ENCODE measurements at places on chromosomes 6 and 20.

- no peak for DNase-seq
Observed at GRCh38 chr6:35051396-35051795, 89.7 kb downstream of the TCP11 start.

DNA sequence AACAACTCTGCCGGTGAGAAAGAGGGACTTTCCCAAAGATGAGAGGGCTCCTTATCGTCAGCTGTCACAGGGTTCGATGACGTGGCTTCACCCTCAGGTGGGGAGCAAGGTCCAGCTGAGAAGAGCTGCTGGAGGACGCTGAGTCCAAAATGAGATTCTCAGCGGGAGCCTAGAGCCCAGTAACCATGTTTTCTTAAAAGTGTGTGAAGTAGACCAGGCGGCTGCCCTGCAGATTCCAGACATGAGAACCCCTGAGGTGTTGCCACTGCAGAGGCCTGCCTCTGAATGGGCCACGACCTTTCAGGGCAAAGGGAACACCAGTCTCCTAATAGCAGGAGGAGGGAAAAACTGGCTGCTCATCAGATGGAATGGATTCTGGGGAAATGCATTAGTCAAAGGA is 375.1 kb downstream of the BTBD9 start:
- DNase-seq = peak; percentile 24

GRCh38 chr6:86973088-86973487 is 35.8 kb downstream of the HTR1E start:
- no peak for DNase-seq

DNA sequence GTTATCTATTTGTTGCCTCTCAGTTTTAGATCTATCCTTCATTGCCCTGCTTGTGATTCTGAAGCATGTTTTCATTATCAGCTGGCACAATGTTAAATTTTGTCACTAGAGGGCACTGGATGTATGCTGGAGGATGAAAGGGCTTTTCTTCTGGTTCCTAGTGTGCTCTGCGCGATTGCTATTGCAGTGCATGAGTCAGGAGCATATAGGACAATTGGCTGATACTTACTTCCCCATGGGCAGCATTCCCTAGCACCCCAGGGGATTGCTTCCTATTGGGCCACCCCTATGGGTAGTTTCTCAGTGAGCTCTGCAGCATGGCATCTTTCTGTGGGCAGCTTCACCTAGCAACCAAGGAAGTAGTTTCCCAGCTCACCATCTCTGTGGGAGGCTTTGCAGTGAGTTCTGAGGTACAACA is 280.3 kb upstream of the SYNCRIP start:
- no peak for DNase-seq

DNA sequence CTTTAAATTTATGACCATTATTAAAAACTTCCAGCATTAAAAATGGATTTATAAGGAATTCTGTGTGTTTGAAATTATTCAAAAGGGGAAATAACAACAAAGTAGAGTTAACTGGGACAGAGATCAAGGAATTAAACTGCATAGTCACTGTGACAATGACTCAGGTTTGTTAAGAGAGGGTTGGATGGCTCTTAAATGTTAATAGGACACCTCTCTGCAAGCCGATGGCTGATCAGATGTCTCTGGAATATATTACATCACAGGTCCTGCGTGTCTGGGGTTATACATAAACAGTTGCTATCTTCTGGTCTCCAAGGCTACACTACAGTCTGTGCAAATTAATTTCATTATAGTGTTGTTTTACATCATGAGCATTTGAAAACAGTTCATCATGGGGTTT is 574.3 kb downstream of the COL12A1 start:
- DNase-seq = no peak

DNA sequence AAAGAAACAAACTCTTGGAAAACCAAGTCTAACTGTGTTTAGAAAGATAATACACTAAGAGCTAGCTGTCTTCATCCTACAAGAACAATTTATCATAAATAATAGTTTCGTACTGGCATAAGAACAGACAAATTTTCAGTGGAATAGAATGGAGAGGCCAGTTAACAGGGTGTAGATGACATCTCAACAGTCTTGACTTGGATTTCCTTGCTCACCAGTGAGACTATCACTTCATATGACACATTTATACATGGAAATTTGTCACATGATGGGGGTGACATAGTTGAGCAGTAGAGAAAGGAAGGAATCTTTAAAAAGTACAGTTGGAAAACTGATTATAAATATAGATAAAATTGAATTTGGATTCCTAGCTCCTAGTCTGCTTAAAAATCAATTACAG is 35.6 kb downstream of the TNFAIP3 start:
- DNase-seq = no peak

DNA sequence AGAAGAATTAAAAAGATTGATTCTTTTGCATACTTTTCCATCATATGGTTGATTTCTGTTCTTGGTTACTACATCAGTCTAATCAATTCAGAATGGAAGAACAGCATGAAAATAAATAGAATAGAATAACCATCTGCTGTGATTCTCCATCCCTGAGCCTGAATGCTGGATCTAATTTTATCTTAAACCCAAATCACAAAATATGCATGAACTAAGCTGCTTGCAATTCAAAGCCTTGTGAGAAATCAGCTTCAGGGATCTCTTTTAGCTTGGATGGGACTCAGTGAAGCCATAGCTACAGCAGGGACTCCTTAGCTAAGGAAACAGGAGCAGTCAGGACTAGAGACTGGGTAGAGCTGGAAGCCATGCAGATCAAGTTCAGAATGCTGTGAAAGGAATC is 74.1 kb downstream of the TPBG start:
- DNase-seq = no peak

DNA sequence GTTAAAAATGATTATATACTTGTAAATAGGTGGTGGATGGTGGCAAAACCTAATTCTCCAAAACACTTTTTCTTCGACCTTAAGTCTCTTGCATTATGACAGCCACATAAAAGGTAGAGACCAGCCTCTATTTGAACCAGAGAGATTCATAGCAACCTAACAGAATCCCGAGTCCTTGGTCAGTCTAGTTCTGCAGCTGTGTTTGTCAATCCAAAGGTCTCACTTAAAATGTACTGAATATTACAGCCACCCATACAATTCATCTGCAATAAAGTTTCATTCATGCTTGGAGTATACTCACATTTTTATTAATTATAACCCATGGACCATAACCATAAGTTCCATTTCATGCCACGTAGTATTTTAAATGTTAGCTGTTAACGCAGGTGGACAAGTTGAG is 87.2 kb downstream of the EPM2A start:
- DNase-seq = no peak

DNA sequence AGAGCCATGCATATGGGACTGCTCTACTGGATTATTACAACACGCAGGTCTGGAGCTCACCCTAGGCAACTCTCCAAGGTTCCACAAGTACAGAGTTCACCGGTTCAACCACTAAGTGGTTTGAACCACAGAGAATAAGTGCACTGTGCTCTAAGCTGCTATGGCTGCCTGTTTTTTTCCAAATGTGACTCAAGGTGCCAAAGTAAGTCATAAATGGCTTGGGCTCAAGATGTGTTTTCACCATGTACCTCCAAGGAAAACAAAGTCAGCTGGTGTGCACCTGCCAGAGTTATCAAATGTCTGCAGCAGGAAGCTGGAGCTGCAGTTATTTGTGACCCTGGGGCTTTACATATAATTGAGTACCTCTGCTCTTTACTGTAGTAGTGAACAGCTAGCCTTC is 76.7 kb downstream of the PREP start:
- DNase-seq = peak; percentile 72

DNA sequence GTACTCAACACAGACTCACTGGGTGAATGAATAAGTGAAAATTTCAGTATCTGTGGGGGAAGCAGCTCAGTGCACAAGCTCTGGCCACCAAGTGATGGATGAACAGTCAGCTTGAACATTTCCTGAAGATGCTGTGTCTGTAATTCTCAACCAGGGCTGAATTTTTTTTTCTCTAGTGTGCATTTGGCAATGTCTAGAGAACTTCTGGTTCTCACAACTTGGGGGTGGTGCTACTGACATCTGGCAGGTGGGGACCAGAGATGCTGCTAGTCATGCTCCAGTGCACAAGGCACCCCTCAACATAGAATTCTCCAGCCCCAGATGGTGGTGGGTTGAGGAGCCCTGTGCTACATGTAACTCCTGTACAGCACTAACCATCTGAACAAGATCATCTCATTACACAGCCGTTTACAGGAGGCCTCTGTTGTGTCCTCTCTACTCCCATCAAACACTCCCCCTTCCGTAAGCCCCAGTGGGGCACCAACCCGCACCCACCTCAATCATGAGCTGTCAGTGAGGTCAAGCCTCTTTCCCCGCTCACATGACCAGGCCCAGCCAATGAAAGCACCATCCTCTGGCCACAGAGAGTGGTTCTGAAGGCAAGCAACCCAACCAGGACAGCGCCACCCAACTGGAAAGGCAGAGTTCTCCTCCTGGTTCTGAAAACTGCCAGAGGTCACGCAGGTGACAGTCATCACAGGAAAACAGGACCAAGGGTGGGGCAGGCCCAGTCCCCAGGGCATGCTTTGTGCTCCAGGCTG is 103.9 kb upstream of the PMEPA1 start:
- DNase-seq = no peak

- no peak for DNase-seq
Observed at GRCh38 chr6:90701926-90702325, 115.1 kb upstream of the MAP3K7 start.

GRCh38 chr20:54203281-54203680 is 4.6 kb upstream of the PFDN4 start:
- DNase-seq = no peak

GRCh38 chr20:9144643-9145042 is 75.8 kb downstream of the PLCB4 start:
- DNase-seq = no peak

GRCh38 chr6:154593122-154593521 is 82.6 kb upstream of the CNKSR3 start:
- no peak for DNase-seq

GRCh38 chr20:40896814-40897700 is 131.6 kb upstream of the TOP1 start:
- DNase-seq = no peak

- no peak for DNase-seq
Observed at GRCh38 chr20:58020656-58021454, 207.6 kb downstream of the ANKRD60 start.

- no peak for DNase-seq
Observed at GRCh38 chr20:14992153-14992552, 654.7 kb upstream of the FLRT3 start.

GRCh38 chr20:16844406-16844805 is 96.2 kb downstream of the OTOR start:
- DNase-seq = no peak

- no peak for DNase-seq
Observed at GRCh38 chr20:10488534-10488933, 53.4 kb downstream of the SLX4IP start.

- no peak for DNase-seq
Observed at GRCh38 chr20:13295637-13296036, 74.6 kb downstream of the ISM1 start.

GRCh38 chr6:50543666-50544065 is 169.7 kb upstream of the TFAP2D start:
- no peak for DNase-seq

DNA sequence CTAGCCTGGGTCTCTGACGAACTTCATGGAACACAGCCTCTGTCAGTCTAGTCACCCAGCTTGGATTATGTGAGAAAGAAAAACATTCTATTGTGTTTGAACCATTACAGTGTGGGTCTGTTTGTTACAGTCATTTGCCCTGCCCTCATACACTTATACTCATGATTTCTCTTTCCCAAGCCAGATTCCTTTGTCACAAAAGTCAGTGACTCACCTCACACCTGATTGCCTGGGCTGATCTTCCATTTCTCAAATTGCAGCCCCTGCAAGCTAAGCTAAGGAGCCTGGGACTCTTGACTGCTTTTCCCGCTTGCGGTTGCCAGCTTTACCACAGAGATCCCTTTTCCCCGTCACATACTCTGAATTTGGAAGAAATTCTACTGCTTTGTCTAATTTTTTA is 395.9 kb downstream of the SAMD5 start:
- no peak for DNase-seq

DNA sequence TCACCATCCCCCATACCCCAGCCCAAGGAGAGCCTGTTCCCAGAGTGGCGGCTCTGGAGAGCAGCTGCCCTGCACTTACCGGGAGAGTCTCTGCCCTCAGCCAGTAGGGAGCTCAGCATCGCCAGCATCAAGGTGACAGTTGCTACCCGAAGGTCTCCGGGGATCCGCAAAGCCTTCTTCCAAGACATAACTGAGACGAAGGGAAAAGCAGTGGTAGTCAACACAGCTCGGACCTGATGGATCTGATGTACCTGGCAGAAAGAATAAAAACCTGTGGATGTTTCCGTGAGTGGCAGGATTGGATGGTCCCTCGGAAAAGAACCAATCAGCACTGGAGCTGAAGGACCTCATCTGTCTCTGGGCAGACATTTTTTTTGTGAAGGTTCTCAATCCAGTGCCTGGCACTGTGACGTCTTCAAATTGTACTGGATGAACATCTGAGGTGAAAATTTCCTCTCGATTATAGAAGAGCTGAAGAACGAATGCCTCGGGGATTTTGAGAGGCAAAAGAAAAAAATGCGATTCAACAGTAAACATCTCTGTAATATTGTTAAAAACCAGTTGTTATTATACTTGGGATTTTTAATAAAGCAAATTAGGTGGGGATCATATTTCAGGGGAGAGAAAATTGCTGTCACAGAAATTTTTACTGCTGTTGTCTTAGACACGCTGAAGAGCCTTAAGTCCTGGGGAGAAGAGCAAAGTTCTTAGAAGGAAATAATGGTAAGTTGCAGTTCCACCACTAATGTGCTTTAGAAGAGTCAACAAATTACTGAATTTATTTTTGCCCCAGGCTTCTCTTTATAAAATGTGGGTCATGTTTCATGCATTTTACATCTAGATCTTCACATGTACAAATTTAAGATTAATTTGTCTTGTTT is at the start of gene HLA-DQB1:
Gene HLA-DQB1 (minus strand): TSS at position 238 of the 881 bp plus-strand sequence. CDS start 50 bp downstream, at position 188.
- DNase-seq = no peak

GRCh38 chr6:133262804-133263203 is 21.6 kb downstream of the EYA4 start:
- DNase-seq = no peak

DNA sequence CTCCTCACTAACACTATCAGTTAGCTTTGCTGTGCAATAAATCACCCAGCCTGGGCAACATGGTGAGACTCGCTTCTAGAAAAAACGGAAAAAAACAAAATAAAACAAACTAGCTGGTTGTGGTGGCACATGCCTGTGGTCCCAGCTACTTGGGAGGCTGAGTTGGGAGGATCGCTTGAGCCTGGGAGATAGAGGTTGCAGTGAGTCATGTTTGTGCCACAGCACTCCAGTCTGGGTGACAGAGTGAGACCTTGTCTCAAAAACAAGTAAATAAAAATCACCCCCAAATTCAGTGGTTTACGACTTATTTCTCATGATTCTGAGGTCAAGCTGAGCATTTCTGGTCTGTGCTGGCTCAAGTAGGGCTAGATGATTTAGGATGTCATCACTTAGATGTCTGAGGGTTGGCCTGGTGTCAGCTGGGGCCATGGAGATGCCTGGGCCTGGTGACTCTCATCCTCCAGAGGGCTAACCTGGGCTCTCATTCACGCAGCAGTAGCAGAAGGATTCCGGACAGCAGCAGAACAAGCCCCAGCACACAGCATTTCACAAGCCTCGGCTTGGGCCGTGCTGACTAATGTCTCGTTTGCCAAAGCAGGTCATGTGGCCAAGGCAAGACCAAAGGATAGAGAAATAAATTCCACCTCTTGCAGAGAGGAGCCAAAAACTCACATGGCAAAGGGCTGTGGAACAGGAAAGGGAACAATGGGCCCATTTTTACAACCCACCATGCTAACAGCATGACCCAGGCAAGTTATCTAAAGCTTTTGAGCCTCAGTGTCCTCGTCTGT is 32.5 kb downstream of the MGME1 start:
- DNase-seq = no peak
